Mesenchymal stem cell (in vitro differentiated cells and primary cell): ENCODE measurements at places on chromosomes 6 and 20.

DNA sequence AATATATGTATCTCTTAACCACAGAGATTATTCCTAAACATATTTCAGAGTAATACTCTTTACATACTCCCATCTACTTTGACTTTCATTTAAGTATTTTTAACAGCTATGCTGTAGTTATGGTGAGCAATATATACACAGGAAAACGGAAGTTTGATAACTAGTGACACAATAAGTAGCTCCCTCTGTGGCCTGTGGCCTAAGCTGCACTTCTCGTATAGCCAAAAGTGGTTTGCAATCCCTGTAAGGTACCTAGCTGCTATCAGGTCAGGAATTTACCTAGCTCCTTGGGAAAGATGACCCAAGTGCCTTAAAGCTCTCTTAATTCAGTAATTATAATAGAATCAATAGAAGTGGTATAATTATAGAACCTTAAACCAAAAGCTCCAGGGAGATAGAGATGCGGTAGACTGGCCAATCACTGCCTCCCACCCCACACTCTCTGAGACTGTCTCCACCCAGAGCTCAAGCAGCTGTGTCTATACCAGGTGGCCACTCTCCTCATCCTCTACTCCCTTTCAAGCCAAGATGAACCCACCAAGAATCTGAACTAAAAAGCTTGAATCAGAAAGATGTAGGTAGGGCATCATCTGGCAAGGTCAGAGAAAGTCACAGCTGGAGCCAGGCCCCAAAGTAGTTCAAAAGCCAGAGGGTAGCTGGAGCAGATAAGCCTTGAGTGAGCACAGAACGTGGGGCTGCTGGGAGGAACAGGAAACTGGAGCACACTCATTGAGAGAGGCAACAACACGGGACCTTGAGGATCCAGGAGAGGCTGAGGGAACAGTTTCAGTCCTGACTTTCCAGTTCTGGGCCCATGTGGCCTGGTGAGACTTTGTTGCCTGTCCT is 84.9 kb upstream of the ASF1A start:
- no peak overlapping the region for H3K4me3 ChIP-seq
- no peak overlapping the region for H3K27ac ChIP-seq
- H3K4me1 ChIP-seq: peaks cover 3% of the 10 kb centered on the region
- no peaks in the 10 kb centered on the region for H3K27me3 ChIP-seq
- no peak for DNase-seq

DNA sequence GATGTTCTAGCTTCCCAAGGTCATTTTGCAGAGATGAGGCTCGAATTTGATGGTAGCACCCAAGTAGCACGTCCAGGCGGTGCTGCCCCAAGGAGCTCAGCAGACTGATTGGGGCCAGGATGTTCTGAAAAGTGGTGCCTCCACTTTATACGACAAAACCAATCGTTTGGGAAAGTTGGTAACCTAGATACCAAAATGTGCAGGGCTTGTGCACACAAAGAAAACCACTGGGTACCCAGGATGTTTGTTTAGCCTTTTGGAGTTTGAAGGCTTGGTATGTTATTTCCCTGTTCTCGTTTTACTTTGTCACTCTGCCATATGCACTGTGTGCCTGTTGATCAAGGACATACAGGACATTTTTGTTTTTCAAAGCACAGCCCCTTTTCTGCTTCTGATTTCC is 40.7 kb upstream of the PBOV1 start:
- DNase-seq: no peak
- H3K4me3 ChIP-seq: no peak overlapping the region
- H3K4me1 ChIP-seq: no peaks in the 10 kb centered on the region
- H3K27ac ChIP-seq: no peak overlapping the region
- no peaks in the 10 kb centered on the region for H3K36me3 ChIP-seq
- peaks cover 5% of the 10 kb centered on the region for H3K27me3 ChIP-seq

- no peak overlapping the region for H3K27ac ChIP-seq
- no peaks in the 10 kb centered on the region for H3K4me1 ChIP-seq
- H3K27me3 ChIP-seq: peaks cover 4% of the 10 kb centered on the region
- DNase-seq: no peak
- H3K36me3 ChIP-seq: no peaks in the 10 kb centered on the region
- no peak overlapping the region for H3K4me3 ChIP-seq
Measured at GRCh38 chr20:59705651-59706399, 101.5 kb downstream of the PHACTR3 start.

DNA sequence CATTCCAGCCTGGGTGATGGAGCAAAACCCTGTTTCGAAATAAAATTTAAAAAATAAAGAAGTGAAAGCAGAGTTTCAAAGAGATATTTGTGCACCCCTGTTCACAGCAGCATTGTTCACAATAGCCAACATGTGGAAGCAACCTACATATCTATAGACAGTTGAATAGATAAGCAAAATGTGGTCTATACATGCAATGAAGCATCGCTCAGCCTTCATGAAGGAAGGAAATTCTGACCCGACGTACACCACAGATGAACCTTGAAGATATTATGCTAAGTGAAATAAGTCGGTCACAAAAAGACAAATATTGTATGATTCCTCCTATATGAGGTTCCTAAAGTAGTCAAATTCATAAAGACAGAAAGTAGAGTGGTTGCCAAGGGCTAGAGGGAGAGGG is 6.5 kb upstream of the NCOA6 start:
- DNase-seq: no peak
- H3K4me1 ChIP-seq: peaks cover 2% of the 10 kb centered on the region
- H3K27me3 ChIP-seq: peaks cover 15% of the 10 kb centered on the region
- no peaks in the 10 kb centered on the region for H3K36me3 ChIP-seq

GRCh38 chr6:42236030-42236429 is 18.4 kb upstream of the MRPS10 start:
- no peak overlapping the region for H3K27ac ChIP-seq
- peaks cover 66% of the 10 kb centered on the region for H3K36me3 ChIP-seq
- no peaks in the 10 kb centered on the region for H3K27me3 ChIP-seq
- H3K4me1 ChIP-seq: peaks cover 10% of the 10 kb centered on the region
- DNase-seq: no peak

DNA sequence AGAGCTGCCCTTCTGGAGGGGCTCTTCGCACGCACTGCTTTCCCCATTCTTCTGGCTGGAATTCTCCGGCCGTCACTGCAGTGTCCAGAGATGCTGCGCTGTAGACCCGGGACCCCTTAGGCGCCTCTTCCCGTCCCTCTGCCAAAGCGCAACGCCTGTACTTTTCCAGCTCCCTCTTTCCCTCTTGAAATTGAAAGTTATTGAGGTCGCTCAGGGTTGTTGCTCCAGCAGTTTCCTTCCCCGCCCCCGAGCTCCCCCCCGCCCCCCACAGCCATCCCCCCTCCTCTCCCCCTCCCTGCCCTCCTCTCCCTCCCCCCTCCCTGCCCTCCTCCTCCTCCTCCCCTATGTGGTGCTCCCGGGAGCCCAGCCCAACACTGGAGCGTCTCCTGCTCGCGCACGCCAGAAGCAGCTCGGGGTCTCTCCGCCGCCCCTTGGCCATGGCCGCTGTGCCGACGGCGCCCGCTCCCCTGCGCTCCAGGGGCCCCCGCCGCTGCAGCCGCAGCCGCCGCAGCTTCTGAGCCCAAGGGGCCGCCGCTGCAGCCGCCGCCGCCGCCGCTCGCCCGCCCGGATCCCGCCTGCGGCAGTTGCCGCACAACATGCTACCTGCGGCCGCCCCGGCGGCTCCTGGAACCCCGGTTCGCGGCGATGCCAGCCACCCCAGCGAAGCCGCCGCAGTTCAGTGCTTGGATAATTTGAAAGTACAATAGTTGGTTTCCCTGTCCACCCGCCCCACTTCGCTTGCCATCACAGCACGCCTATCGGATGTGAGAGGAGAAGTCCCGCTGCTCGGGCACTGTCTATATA is at the start of gene RSPO3:
Gene RSPO3, plus strand, starts transcription at position 374 of the 804 bp plus-strand sequence. CDS start 522 bp downstream, outside the sequence.
- peak; percentile 60 for DNase-seq
- peaks cover 29% of the 10 kb centered on the region for H3K4me1 ChIP-seq
- H3K27me3 ChIP-seq: peaks cover 22% of the 10 kb centered on the region

GRCh38 chr6:91626911-91627310 is 1040.0 kb upstream of the MAP3K7 start:
- no peaks in the 10 kb centered on the region for H3K27me3 ChIP-seq
- H3K4me3 ChIP-seq: no peak overlapping the region
- no peaks in the 10 kb centered on the region for H3K36me3 ChIP-seq
- DNase-seq: no peak
- H3K27ac ChIP-seq: no peak overlapping the region

- H3K36me3 ChIP-seq: no peaks in the 10 kb centered on the region
- no peak overlapping the region for H3K27ac ChIP-seq
- no peak overlapping the region for H3K4me3 ChIP-seq
- H3K27me3 ChIP-seq: no peaks in the 10 kb centered on the region
Measured at GRCh38 chr20:50216543-50217206, 26.0 kb downstream of the CEBPB start.

DNA sequence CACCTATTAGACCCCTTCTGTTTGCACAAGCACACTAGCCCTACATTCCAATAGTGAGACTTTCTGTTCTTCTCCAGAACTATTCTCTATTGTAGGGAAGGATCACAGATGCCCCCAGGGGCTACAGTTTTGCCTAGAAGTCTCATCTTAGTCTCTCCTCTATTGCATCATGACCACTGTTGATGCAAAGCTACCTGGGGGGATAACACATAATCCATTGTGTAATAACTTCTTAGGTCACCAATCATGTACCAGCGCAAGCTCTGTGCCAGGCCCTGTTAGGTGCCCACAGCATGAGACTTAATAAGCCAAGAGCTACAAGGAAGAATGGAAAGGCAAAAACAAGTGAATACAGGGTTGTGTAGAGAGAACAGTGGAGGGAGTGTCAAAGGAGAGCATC is 98.1 kb upstream of the TNFAIP3 start:
- no peak overlapping the region for H3K27ac ChIP-seq
- no peaks in the 10 kb centered on the region for H3K27me3 ChIP-seq
- DNase-seq: no peak
- H3K4me3 ChIP-seq: no peak overlapping the region
- H3K36me3 ChIP-seq: no peaks in the 10 kb centered on the region

GRCh38 chr20:35007891-35008290 is 52.2 kb downstream of the MYH7B start:
- H3K36me3 ChIP-seq: peaks cover 97% of the 10 kb centered on the region
- no peak overlapping the region for H3K27ac ChIP-seq
- H3K27me3 ChIP-seq: no peaks in the 10 kb centered on the region
- peaks cover 3% of the 10 kb centered on the region for H3K4me1 ChIP-seq
- no peak overlapping the region for H3K4me3 ChIP-seq

DNA sequence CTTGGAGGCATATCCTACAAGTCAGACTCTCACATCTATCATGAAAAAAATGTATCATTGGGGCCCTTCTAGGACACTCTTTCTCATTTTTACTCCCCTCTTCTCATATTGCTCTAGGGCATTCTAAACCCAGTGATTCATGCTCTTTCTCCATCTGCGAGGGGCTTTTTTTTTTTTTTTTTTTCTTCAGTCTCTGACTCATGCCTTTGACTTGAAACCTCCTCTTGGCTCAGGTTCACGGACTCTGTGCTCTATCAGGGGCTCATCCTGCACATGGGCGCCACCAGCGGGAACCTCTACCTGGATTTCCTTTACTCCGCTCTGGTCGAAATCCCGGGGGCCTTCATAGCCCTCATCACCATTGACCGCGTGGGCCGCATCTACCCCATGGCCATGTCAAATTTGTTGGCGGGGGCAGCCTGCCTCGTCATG is 17.8 kb downstream of the SLC22A1 start:
- H3K4me1 ChIP-seq: peaks cover 11% of the 10 kb centered on the region
- peak; percentile 79 for DNase-seq
- no peak overlapping the region for H3K4me3 ChIP-seq
- peak overlapping the region; percentile 19 for H3K27ac ChIP-seq

DNA sequence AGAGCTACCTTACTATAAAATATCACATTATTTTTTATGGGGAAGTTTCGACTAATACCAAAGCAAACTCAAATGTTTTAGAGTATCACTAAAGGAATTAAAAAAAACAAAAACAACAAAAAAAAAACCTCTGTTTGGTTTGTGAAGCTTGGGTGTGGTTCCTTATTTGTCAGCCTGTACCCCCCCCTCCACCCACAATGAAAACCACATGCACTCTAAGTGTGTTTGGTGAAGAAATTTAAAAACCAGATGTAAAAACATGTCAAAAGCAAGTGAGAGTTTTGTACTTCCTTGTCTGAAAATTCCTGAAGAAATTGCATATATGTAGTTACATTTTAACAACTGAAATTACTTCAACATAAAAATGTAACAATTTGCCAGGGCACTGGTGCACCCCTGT is 3.1 kb downstream of the STK38 start:
- H3K4me3 ChIP-seq: peak overlapping the region; percentile 100
- H3K27ac ChIP-seq: no peak overlapping the region
- H3K36me3 ChIP-seq: peaks cover 21% of the 10 kb centered on the region

DNA sequence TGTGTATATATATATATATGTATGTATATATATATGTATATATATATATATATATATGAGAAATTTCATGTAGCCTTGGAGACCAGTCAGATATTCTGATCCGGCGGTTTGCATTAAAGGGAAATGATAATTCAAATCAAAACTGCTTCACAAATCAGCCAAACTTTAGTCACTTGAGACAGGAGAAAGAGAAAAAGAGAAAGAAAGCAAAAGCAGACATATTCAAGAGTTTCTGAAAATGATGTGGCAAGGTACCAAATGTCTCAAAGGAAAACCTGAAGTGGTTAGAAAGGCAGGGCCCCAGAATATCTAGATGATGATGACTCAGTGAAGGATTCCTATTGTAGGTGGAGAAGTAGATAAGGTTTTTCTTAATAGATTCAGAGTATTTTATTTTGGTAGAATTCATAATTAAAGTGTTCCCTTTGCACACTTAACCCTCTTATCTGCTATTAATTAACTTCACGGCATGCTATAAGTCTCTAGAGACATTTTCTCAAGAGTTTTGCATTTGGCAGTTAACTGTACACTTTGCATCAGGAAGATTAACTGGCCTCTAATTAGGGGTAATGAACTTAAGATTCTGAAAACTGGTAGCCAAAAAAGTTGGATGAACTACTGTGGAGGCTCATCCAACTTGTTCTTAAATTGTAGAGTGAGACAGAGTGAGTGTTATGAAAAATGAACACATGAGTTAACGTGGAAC is 50.1 kb upstream of the ASF1A start:
- peaks cover 3% of the 10 kb centered on the region for H3K36me3 ChIP-seq
- no peak overlapping the region for H3K4me3 ChIP-seq
- no peaks in the 10 kb centered on the region for H3K27me3 ChIP-seq
- no peak for DNase-seq
- H3K27ac ChIP-seq: no peak overlapping the region
- H3K4me1 ChIP-seq: no peaks in the 10 kb centered on the region

DNA sequence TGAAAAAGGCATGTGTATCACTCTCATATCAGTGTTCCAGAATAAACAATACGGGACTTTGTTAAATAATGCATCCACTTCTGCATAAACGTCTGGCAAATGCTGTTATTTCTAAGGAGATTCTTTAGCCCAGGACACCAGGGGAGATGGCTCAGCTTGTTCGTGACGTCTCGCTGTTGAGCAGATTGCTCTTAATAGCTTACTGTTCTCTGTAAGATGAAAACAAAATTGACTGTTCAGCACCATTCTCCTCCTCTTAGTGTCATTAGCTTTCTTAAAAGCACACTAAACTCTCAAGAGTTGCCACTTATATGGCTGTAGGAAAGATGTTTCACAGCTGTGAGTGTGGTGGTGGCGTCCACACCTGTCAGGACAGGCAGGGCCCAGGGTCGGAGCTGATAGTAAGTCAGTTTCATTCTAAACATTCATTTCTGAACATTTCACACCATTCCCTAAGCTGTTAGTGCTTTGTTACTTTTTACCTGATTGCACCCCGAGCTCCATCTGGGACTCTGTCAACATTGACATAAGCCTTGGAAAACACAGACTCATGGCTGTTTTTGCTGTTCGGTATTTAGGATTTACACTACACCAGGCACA is 132.1 kb downstream of the ZDHHC14 start:
- H3K27ac ChIP-seq: no peak overlapping the region
- H3K4me1 ChIP-seq: peaks cover 9% of the 10 kb centered on the region
- DNase-seq: no peak
- H3K4me3 ChIP-seq: no peak overlapping the region

GRCh38 chr20:60046011-60046413 is 87.8 kb downstream of the CDH26 start:
- no peaks in the 10 kb centered on the region for H3K36me3 ChIP-seq
- H3K4me1 ChIP-seq: peaks cover 3% of the 10 kb centered on the region
- DNase-seq: peak; percentile 12
- H3K4me3 ChIP-seq: no peak overlapping the region
- H3K27ac ChIP-seq: no peak overlapping the region
